ENCODE measurements at places on chromosomes 13 and 19. TPM values are rescaled to one million over a fixed set of nuclear protein-coding genes. Genes with fewer than 3 reads are reported as not detected.

The ZNF155 gene
- total RNA-seq, result 6.9 TPM

The ETV2 gene
- not detected for total RNA-seq

The ZNF549 gene
- 5.5 TPM for total RNA-seq

The SYNE4 gene
- total RNA-seq, result 0.62 TPM

The KL gene
- 1.7 TPM for total RNA-seq

Measured in gastroesophageal sphincter (tissue), 4 donors.